Naive thymus-derived CD4-positive, alpha-beta T cell (primary cell): ENCODE measurements at places on chromosomes 6 and 20. TPM values are rescaled to one million over a fixed set of nuclear protein-coding genes. Genes with fewer than 3 reads are reported as not detected.

GRCh38 chr6:9140172-9140571 lies 704.8 kb upstream of the SLC35B3 start:
- H3K4me3 ChIP-seq, result no peak overlapping the region
- no peaks in the 10 kb centered on the region for H3K36me3 ChIP-seq
- no peak for DNase-seq
- H3K4me1 ChIP-seq, result no peaks in the 10 kb centered on the region
- no peaks in the 10 kb centered on the region for H3K27me3 ChIP-seq
- H3K27ac ChIP-seq, result no peak overlapping the region

GRCh38 chr6:21142741-21143140 lies 450.8 kb upstream of the SOX4 start:
- no peaks in the 10 kb centered on the region for H3K36me3 ChIP-seq
- no peaks in the 10 kb centered on the region for H3K4me1 ChIP-seq
- no peak overlapping the region for H3K4me3 ChIP-seq
- DNase-seq, result no peak
- no peaks in the 10 kb centered on the region for H3K27me3 ChIP-seq

DNA sequence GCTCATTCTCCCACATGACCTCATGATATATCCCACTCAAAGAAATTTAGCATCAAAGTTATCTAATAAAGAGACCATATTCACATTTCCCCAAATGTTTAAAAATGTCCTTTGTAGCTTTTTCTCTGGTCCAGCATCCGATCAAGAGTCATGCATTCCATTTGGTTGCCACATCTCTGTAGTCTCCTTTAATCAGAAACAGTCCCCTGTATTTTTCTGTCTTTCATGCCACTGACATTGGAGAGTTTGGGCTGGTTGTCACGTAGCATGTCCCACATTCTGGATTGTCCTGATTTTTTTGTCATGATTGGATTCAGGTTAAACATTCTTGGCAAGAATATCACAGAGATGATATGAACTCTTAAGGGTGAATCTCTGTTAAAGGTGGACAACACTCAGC lies 55.7 kb downstream of the SNX5 start:
- H3K27me3 ChIP-seq, result no peaks in the 10 kb centered on the region
- no peak overlapping the region for H3K27ac ChIP-seq
- H3K36me3 ChIP-seq, result no peaks in the 10 kb centered on the region
- no peak for DNase-seq
- no peaks in the 10 kb centered on the region for H3K4me1 ChIP-seq

DNA sequence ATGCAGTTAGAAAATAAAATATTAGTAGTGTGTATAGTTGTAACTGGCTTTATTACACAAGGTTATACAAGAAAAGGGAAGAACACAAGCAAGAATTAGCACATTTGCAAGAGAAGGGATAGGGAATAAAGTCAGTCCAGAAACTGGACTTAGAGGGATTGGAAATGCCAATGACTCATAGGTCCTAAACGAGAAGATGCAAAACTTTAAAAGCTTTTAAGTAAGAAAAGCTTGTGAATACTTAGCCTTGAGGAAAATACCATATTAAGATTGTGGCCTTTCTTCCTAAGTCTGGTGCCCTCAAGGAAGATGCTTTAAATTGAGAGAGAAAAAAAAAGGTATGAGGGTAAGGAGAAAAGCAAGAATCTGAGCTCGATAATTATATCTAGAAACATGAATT lies 102.3 kb upstream of the MCHR2 start:
- no peak overlapping the region for H3K4me3 ChIP-seq
- no peaks in the 10 kb centered on the region for H3K36me3 ChIP-seq

GRCh38 chr6:129195643-129196042 lies 312.7 kb downstream of the LAMA2 start:
- no peak overlapping the region for H3K4me3 ChIP-seq
- H3K36me3 ChIP-seq, result no peaks in the 10 kb centered on the region
- DNase-seq, result no peak
- no peaks in the 10 kb centered on the region for H3K4me1 ChIP-seq
- no peak overlapping the region for H3K27ac ChIP-seq

Gene SLA2
- total RNA-seq, result 33.9 TPM

Gene TENT5A
- total RNA-seq, result 11.4 TPM

GRCh38 chr6:20001286-20001685 lies 164.1 kb downstream of the ID4 start:
- H3K4me1 ChIP-seq, result no peaks in the 10 kb centered on the region
- no peak for DNase-seq
- no peaks in the 10 kb centered on the region for H3K36me3 ChIP-seq

DNA sequence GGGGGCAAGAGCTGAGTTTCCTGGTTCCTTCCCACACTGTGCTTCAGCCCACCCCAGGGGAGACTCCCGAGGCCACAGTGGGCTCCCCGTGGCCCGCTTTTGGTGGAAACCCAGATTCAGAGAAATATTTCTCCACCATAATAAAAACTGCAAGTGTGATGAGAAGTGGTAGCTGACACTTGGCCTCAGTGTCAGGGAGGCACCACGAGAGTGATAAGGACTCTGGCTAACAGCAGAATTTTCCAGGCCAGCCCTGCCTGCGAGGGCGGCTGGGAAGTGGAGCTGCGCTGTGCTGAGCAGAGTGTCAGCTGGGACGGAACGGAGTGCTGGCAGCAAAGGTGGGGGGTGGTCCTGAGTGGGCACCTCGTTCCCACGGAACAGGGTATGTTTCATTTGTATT lies 22.5 kb downstream of the SPATA2 start:
- H3K4me3 ChIP-seq, result no peak overlapping the region
- DNase-seq, result no peak
- H3K4me1 ChIP-seq, result peaks cover 7% of the 10 kb centered on the region
- H3K36me3 ChIP-seq, result no peaks in the 10 kb centered on the region
- no peak overlapping the region for H3K27ac ChIP-seq
- H3K27me3 ChIP-seq, result no peaks in the 10 kb centered on the region

DNA sequence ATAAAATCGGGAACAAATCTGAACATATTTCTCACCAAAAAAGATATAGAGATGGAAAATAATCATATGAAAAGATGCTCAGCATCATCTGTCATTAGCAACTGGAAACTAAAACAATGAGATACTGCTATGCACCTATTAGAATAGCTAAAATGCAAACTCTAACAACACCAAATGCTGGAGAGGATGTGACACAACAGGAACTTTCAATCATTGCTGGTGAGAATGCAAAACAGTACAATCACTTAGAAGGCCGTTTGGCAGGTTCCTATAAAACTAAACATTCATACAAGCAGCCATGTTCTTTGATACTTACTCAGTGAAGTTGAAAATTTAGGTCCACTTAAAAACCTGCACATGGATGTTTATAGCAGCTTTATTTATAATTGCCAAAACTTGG lies 67.0 kb downstream of the FAM50B start:
- no peak overlapping the region for H3K4me3 ChIP-seq
- no peaks in the 10 kb centered on the region for H3K36me3 ChIP-seq
- no peak overlapping the region for H3K27ac ChIP-seq
- H3K4me1 ChIP-seq, result peaks cover 17% of the 10 kb centered on the region

GRCh38 chr6:149285626-149286025 lies 31.9 kb upstream of the TAB2 start:
- H3K4me1 ChIP-seq, result no peaks in the 10 kb centered on the region
- no peaks in the 10 kb centered on the region for H3K36me3 ChIP-seq
- no peak for DNase-seq
- no peak overlapping the region for H3K27ac ChIP-seq
- H3K27me3 ChIP-seq, result no peaks in the 10 kb centered on the region
- H3K4me3 ChIP-seq, result no peak overlapping the region

Gene IL17F
- not detected in 2 replicates for total RNA-seq

DNA sequence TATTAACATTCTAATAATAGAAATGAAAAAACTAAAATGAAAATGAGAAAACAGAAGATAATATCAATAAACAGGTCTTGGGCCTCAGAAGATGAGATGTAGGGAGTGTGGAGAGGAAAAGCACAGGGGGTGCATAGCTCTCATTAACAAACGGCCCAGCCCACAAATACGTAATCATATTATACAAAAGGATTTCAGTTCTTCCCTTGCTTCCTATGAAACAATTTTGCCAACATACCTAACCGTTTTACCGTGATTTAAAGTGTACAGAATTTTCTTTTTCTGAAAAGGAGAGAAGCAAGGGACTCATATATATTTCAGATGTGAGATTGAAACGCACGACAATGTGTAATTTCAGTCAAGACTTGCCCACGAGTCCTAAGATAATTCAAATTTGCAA lies 136.0 kb downstream of the HFE start:
- H3K4me3 ChIP-seq, result peak overlapping the region; percentile 77
- DNase-seq, result no peak
- H3K27me3 ChIP-seq, result no peaks in the 10 kb centered on the region

GRCh38 chr20:34999021-34999451 lies 43.4 kb downstream of the MYH7B start:
- DNase-seq, result no peak
- no peak overlapping the region for H3K4me3 ChIP-seq
- H3K27me3 ChIP-seq, result no peaks in the 10 kb centered on the region
- H3K27ac ChIP-seq, result no peak overlapping the region

Gene GPR6
- not detected for total RNA-seq

DNA sequence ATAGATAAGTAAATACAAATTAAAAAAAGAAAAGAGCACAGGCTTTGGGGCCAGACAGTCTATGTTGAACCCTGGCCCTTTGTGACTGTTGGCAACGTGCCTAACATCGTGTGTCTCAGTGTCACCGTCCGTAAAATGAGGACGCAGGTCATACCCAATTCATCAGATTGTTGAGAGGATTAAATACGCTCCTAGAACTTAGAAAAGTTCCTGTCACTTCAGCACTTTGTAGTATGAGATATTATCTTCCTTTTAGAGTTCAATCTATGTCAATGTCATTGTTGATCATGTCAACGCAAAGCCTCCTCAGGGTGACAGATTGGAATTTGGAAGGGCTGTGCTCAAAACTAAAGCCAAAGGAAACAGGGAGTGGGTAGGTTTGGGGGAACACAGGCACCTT lies 21.7 kb downstream of the SERPINB1 start:
- H3K4me1 ChIP-seq, result peaks cover 5% of the 10 kb centered on the region
- no peaks in the 10 kb centered on the region for H3K36me3 ChIP-seq
- H3K27me3 ChIP-seq, result no peaks in the 10 kb centered on the region

Gene MYCT1
- 1.0 TPM for total RNA-seq

DNA sequence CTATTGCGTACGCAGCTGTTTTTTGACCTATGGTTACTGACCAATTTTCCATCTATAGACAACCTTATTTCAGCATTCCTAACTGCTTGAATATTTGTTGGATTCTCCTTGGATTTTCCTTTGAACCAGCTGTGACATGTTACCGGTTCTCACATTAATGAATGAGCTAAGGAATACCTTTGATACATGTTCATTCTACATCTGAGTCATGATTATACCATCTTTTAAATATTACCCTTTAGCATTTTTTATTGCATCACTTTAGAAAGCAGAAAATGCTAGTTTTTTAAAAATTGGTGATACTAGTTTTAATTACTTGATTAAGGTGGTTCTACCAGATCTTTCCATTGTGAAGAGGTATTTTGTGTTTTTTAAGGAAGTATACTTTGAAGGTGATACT lies 1.9 kb upstream of the IGF2R start:
- H3K36me3 ChIP-seq, result no peaks in the 10 kb centered on the region
- H3K27me3 ChIP-seq, result no peaks in the 10 kb centered on the region
- no peak overlapping the region for H3K27ac ChIP-seq
- no peak for DNase-seq
- peaks cover 20% of the 10 kb centered on the region for H3K4me1 ChIP-seq
- H3K4me3 ChIP-seq, result no peak overlapping the region

DNA sequence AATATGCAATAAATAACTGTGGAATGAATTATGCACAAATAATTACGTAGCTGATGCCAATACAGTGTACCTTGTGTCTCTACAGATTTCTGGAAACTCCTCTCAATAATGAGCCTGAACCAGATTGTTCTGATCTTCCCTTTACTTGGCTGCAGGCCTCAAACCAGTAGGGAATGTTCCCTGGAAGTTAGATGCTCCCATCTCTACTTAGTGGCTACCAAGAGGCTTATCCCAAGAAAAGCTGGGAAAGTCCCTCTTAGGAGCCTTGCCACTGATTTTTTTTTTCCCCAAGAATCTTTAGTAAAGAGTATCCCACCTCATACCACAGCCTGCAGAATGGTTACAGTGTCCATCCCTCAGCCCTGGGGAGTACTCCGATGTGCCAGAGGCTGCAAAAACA lies 702.1 kb downstream of the RFPL4B start:
- H3K4me1 ChIP-seq, result no peaks in the 10 kb centered on the region
- DNase-seq, result no peak
- H3K27ac ChIP-seq, result no peak overlapping the region
- H3K4me3 ChIP-seq, result no peak overlapping the region
- no peaks in the 10 kb centered on the region for H3K36me3 ChIP-seq
- H3K27me3 ChIP-seq, result no peaks in the 10 kb centered on the region

DNA sequence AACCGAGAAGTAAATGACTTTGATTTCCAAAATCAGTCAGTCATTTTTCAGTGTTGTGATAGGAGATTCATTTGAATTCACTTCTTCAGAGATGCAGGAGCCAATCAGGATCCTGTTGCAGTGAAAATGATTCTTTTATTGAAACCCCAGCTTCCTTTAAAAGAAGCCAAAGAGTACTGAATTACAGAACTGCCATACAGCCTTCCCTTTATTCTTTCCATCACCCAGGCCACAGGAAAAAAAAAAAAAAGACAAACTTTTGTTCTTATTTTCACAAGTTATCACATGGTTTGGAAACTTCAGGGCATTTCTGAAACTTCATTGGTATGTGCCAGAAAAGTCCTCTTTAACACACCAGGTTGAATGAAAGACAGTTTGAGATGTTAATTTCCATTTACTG lies 1.8 kb upstream of the CARMIL1 start:
- peaks cover 4% of the 10 kb centered on the region for H3K36me3 ChIP-seq
- DNase-seq, result no peak
- no peak overlapping the region for H3K27ac ChIP-seq
- no peak overlapping the region for H3K4me3 ChIP-seq
- H3K27me3 ChIP-seq, result no peaks in the 10 kb centered on the region

GRCh38 chr6:9801249-9801754 lies 613.6 kb downstream of the TFAP2A start:
- no peak overlapping the region for H3K27ac ChIP-seq
- no peaks in the 10 kb centered on the region for H3K36me3 ChIP-seq
- H3K4me1 ChIP-seq, result no peaks in the 10 kb centered on the region
- no peak for DNase-seq
- H3K4me3 ChIP-seq, result no peak overlapping the region
- no peaks in the 10 kb centered on the region for H3K27me3 ChIP-seq

Gene SSR1
- 127 TPM for total RNA-seq

DNA sequence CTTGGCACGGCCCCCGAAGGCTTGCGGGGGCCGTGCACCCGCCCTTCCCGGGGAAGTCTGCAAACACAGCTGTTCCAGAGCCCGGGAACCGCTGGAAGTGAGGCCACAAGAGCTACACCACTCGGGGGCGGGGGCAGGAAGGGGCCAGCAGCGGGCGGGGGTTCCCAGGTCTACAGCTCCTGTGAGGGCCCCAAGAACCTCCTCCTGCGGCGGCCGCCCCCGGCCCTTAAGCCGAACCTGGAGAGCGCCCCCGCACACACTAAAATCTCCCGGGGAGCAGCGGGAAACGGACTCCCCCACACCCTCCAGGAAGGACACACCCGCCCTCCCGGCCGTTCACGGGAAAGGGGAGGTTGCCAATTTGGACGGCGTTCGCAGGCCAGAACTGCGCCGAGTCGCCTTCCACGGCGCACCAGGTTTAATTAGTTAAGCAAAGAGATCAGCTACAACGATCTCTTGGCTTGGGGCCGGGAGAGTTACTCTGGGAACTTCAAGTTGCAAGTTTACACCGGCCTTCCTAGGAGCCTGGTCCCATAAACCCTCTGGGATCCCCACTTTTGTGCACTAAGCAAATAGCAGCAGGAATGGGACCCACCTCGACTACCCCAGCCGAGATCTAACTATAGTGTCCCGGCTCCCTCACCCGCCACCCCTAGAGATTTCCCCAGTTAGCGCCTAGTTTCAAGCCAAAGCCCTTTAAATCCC lies 1.7 kb downstream of the JAG1 start:
- no peaks in the 10 kb centered on the region for H3K4me1 ChIP-seq
- H3K4me3 ChIP-seq, result peak overlapping the region; percentile 30
- H3K36me3 ChIP-seq, result no peaks in the 10 kb centered on the region
- no peak overlapping the region for H3K27ac ChIP-seq
- peaks cover 12% of the 10 kb centered on the region for H3K27me3 ChIP-seq

Gene TSPYL4
- total RNA-seq, result 21.5 TPM
